HCT116 (cell line): ENCODE measurements at places on chromosomes 6 and 20.

DNA sequence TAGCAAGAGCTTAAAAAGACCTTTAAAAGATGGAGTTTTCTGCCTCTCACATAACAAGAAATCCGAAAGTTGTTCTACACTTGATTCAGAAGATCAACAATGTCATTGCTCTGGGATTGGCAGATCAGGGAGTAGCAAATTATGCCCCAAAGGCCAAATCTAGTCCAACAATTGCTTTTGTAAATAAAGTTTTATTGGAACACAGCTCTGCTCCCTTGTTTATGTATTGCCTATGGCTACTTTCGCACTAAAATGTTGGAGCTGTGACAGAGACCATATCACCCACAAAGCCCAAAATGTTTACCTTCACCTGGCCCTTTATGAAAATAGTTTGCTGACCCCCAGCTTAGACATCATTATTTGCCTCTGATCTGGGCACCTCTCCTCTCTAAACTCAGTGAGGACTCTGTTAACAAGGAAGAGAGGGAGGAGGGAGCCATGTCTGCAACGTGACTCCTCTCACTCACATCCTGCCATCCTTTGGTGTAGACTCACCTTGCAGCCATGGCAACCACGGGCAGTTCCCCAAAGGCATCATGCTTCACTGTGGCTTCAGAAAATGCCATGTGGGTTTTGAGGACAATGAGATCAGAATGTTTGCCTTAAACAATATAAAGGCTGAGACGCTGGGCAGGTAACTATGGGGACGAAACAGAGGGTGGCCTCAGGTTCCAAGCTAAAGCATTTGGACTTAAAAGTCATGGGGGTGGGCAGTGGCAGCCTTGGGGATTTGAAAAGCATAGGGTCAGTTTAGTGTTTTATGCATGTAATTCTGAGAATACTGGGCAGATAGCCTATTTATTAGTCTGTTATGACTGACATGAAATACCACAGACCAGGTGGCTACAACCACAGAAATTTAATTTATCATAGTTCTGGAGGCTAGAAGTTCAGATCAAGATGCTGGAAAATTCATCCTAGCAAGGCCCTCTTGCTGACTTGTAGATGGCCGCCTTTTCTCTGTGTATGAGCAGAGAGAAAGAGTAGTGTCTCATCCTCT is 149.7 kb upstream of the TNFAIP3 start:
- DNase-seq = no peak

DNA sequence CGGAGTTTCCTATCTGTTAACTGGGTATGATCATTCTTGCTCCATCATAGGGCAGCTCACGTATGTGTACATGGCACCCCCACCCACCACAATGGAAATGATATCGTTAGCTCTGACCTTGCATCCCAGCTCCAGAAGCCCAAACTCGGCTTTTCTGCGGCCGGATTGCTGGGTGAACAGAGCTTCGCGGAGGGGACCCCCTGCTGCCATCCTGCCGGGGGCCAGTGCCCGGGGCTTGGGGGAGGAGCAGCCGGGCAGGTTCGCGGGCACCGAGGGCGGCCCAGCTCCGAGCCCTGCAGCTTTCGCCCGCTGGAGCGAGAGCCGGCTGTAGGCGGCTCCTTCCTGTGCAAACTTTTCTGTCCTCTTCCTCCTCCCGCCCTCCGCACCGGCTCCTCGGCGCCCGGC is 24.9 kb upstream of the FUCA2 start:
- no peak for DNase-seq

DNA sequence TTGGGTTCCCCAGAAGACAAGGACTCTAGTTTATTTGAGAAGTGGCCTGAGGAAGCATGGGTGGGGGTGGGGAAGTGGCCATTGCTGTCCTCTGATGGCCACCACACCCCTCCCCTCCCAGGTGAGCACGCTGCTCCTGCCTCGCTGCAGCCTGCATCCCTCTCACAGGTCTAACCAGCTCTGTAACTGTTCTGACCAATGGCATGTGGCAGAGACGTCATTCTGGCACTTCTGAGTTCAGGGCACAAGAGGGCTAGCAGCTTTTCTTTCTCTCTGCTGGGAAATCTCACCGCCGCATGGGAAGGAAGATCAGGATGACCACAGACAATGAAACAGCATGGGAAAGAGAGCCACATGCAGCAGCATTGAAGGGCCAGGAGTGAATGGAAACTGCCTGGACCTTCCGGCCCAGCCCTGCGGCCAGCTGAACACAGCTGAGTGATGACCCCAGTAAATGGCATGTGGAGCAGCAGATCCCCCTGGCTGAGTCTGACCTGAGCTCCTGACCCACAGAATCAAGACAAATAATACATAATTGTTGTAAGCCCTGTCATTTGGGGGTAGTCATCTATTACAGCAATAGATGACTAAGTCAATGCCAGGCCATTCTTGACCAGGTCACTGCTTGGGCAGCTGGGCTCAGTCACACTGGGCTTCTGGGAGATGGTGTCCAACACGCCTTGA is 179.8 kb downstream of the LINC00237 start:
- DNase-seq = no peak

GRCh38 chr6:9116026-9116425 is 680.7 kb upstream of the SLC35B3 start:
- no peak for DNase-seq

- DNase-seq = no peak
Observed at GRCh38 chr6:143564484-143565017, 53.0 kb upstream of the FUCA2 start.

- DNase-seq = no peak
Observed at GRCh38 chr6:134519465-134519864, 201.6 kb upstream of the SGK1 start.

DNA sequence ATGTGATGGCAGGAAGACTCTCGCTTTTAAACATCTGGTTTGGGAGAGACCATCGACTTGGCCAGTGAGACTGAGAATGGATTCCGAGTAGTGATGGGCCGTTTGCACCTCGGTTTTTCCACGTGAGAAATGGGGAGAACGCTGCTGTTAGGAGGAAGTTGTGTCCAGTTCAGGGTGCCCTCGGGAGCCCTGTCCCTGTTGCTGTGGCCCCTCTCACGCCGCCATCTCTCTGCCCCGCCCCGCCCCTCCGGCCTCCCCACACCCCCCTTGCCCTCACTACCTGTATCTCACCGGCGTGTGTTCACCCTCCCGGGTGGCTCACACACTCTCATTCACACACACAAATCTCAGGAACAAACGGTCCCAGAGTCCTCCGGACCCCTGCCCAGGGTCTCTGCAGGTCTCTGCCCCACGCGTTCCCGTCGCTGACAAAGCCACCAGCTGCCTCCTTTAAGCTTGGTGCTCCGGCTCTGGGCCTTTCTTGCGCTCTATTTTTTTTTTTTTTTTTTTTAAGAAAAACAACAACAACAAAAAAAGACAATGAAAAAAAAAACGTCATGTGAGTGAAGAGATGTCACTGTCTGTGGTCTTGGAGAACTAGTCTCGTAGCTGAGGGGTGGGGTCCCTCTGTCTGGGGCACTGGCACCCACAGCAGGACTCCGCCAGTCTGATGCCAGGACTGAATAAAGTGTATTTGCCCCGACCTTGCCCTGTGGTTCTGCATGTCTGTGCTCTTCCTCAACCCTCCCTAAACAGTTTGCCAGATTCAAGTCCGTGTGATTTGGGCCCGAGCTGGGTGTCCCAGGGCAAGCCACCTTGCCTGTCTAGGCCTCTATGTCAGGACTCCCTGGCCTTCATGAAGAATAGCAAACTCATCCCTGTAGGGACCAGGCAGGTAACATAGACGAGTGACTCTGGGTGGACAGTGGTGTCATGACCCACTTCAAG is 2.9 kb downstream of the SOX12 start:
- no peak for DNase-seq

- DNase-seq = no peak
Observed at GRCh38 chr6:15366003-15366535, 120.2 kb downstream of the JARID2 start.

DNA sequence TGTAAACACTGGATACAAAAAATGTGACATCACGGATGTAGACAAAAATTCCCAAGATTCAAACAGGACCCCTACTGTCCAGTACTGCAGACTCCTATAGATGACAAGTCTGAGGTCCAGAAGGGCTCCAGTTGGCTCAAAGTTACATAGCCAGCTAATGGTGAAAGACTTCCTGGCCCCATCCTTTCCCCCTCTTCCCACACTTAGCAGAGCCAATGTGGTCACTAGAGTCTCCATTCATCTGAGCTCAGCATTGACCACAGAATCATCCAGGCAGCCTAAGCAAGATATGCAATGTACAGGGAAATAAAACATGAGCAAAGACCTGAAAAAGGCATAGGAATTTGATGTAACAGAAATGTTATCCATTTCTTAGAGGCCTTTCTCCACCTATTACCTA is 180.5 kb downstream of the ADAT2 start:
- no peak for DNase-seq

DNA sequence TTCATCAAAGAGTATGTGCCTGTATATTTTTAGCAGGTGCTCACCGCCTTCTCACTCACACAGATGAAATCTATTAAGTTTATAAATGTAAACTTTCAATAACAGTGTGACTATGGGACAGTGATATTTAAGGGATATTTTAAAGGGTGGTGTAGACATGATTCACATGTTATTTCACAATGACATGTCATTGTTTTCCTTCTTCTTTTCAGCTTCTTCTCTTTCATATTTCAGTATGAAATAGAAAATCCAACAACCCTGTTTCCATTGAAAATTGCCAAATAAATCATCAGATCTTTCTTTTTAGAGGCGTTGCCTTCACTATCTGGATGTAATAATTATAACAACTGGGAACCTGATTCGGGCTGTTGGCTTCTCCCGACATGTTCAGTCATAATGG is 54.8 kb downstream of the PFDN4 start:
- DNase-seq = no peak

DNA sequence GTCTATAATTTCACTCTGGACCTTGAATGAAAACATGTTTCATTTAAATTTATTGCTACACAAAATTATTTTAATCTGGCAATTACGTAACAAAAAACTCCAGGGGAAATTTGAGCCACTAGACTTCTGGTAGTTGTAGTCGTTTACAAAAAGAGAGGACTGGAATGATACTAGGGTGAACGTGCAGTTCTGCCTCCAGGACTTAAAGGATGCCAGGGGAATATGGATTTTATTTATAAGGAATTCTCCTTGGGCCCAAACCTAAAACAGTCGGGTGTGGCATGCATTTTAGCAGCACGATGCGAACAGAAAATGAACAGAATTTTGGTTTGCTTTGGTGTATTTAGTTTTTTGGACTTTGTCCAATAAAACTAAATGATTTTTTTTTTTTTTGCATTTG is 76.9 kb downstream of the PRL start:
- DNase-seq = no peak

DNA sequence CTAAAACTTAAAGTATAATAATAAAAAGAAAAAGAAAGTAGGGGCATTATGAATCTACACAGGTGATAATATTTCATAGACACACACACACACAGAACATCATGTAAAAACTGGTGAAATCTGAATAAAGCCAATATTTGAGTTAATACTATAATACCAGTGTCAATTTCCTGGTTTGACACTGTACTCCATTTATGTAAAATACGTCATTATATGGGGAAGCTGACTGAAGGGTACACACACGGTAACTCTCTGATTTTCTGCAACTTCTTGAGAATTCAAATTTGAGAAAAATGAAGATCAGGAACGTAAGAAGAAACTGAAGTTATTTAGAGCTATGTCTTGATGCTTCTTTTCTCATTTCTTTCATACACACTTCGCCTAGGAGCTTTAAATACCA is 36.2 kb downstream of the PFDN4 start:
- DNase-seq = no peak

DNA sequence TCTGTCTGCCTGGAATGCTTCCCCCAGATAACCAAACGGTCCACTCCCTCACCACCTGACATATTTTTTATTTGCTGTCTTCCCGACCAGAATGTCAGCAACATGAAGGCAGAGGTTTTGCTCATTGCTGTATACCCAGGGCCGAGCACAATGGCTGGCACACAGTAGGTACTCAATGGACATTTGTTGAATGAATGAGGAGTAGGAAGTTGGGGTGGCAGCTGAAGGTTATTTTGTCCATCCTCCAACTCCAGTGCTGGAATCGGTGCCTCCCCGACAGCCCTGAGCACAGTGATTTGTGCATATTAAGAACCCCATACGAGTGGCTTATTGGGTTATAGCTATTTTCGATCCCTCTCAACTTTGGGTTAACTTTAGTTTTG is 10.3 kb downstream of the DUSP15 start:
- no peak for DNase-seq

- no peak for DNase-seq
Observed at GRCh38 chr6:35330541-35331119, 11.7 kb upstream of the PPARD start.

DNA sequence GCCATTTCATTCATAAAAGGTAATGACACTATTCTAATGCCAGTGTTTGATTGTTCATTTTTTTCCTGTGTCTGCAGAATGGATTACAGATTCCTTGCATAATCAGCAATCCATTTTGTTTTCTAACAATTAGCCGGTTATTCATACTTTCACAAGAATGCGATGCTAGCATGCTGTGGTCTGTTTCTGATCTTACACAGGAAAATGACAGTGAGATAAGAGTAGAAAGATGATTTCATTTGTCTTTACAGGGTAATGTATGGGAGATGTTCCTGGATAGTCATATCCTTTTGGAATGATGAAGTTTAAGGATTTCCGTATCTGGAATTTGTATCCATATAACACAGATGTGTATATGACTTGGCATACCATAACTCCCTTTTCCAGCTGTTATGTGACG is 207.3 kb downstream of the FARS2 start:
- DNase-seq = no peak

DNA sequence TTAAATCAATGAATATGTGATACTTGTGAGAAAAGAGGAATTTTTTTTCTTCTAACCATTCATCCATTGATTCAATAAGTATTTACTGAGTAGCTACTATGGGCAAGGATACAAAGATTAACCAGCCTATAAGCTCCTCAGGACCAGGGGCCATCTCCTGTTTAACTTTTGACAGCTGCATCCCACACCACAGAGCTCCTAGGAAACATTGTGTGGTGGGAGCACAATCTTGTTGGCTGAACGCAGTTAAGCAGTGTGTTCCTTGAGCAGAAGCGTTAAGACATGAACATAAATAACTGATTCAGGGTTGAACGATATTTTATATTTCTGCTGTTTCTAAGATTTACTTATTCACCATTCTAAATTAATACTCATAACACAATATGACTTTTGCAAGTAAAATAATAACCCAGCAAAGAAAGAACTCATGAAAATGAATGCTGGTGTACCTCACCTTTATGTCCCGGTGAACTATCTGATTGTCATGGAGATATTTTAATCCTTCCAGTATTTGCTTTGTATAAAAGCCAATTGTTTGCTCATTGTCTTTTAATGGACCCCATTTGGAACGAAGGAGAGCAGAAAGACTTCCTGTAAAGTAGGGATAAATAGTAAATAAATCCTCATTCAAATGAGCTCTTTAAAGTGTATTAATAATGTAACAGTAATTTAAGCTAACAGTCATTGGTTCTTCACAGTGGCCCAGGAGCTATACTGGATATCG is 62.6 kb upstream of the MAP7 start:
- DNase-seq = no peak

- DNase-seq = no peak
Observed at GRCh38 chr20:58651946-58652605, 993 bp downstream of the STX16 start.

- peak; percentile 47 for DNase-seq
Observed at GRCh38 chr6:9540534-9541126, 874.2 kb downstream of the TFAP2A start.
